Fibroblast of the aortic adventitia (primary cell): ENCODE measurements at places on chromosomes 7 and 10.

DNA sequence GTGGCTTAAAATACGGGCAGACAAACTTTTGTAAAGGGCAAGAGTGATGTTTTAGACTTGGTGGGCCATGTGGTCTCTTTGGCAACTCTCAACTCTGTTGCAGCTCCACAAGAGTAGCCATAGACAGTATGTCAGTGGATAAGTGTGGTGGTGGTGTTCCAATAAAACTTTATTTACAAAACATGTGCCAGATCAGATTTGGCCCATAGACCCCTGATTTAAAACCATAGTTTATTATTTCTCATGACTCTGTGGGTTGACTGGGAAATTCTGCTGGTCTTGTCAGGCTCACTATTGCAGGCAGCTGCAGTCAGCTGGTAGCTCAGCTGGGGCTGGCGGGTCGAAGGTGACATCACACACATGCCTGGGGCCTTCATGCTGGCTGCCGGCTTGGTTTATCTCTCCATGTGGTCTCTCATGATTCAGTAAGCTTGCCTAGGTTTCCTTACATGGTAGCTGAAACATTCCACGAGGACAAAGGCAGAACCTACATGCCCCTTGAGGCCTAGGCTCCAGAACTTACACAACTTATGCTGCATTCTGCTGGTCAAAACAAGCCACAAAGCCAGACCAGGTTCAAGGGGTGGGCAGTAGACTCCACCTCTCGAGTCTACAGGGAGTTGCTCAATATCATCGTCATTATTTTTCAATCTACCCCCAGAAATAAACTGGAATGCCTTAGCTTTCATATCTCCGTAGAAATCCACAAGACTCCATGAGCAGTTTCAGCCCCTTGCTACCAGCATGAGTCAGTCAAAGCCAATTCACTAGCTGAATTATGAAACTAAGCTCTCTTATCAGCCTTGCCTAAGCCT, 245.7 kb downstream of the WDR11 start:
- no peak for DNase-seq

GRCh38 chr7:135300913-135301765, 67.5 kb downstream of the STRA8 start:
- DNase-seq, result peak; percentile 49

DNA sequence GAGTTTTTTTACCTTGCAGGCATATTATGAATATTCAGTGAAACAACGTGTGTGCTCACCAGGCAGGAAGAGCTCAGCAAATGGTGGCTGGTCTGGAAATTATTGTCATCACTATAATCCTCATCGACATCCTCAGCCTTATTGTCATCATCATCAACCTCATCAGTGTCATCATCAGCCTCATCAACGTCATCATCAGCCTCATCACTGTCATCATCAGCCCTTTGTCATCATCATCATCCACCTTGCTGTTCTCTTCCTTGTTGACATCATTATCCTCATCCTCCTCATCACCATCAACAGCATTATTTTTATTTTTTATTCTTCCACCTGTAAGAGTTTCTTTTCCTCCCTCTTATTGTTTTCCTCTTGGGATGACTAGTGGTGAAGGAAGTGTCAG, 142.3 kb upstream of the GPR26 start:
- no peak for DNase-seq

DNA sequence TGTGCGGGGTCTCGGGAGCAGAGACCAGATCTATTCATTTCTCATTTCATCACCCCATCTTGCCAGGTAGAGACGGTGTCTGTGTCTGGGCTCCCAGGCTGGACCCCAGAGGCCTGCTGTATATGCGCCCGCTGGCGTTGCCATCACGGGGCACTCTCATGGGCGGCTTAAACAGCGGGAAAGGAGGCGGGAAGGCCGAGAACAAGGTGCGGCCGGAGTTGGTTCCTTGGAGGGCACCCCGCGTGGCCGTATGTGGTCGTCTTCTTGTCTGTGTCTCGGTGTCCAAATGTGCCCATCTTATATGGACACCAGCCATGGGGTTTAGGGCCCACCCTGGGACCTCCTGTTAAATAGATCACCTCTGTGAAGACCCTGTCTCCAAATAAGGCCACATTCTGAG, 2.1 kb upstream of the CFAP46 start:
- DNase-seq, result no peak

DNA sequence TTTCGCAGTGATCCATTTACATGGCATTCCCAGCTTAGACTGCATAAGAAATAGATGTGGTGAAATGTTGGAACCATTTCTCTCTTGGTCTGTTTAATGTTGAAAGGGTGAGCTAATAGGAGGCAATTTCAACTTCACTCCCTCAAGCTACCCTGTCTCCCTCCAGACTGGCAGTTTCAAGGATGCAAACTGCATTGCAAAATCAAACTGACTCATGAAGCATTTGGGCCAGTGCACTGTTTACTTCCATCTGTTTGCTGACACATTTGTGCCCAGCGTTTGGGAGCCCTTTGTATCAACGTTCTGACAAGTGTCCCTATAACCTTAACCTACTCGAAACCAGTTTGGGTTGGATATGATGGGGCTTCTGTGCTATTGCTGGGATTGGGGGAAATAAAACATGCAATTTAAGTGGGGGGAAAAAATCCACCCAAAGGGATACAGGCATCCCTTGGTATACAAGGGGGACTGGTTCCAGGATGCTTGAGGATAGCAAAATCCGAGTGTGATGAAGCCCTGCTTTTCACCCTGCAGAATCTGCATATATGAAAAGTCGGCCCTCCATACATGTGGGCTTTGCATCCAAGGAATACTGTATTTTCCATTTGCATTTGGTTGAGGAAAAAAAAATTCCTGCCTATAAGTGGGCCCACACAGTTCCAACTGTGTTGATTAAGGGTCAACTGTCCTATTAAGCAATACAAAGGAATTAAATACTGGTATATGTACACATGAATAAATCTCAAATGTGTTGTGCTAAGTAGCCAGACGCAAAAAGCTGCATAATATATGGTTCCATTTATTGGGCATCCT, 15.6 kb downstream of the RHEB start:
- peak; percentile 94 for DNase-seq

GRCh38 chr10:71963351-71964097, 671 bp upstream of the CHST3 start:
- DNase-seq, result peak; percentile 61

DNA sequence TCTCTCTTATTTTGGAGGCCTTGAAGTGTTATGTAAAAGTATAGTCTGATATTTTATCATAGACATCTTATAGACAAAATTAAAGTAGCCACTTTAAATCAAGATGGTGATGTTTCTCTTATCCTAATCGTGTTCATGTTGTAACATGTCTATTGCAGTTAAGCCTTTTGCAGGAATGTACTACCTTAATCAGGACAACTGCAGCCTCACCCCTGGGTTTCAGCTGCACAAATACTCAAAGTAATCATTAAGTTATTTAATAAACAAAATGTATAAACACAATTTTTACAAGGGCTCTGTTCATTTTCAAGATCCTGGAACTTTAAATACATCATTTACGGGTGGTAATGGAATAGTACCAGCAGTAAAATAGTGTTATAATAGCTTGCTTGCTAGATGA, 14.4 kb upstream of the KIF5B start:
- DNase-seq, result no peak

DNA sequence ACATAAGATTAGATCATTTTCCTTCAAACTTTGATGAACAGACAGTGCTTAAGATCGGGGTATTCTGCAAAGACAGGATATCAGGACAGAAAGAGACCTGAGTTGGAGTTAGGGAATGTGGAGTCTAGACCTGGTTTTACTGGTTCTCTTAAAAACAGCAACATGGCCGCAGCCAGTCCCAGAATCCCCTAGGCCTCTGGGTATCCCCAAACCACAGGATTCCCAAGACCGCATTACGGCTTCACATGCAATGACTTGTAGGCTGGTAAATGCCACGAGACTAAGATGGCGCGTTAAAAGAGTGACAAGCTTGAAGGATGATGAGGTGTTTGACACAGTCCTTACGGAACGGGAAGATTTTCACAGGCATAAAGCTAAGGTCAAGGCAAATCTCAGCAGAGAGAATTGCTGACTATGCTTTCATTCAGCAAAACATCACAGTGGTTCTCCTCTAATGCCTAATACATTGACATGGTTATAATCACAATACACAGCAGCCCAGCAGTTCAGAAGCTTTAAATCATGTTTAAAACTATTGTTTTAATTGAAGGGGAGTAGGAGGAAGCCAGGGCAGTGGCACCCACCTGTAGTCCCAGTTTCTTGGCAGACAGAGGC, 32.9 kb downstream of the MPP7 start:
- no peak for DNase-seq

GRCh38 chr7:133860628-133861335, 266.4 kb upstream of the LRGUK start:
- no peak for DNase-seq

GRCh38 chr7:13743226-13743625, 246.2 kb downstream of the ETV1 start:
- DNase-seq, result peak; percentile 69

GRCh38 chr7:44802418-44803025, 6.0 kb downstream of the PPIA start:
- DNase-seq, result no peak

GRCh38 chr7:44076101-44076895, 6.0 kb downstream of the POLM start:
- no peak for DNase-seq

- DNase-seq, result peak; percentile 13
Measured at GRCh38 chr10:117684672-117685211, 142.2 kb downstream of the EMX2 start.

DNA sequence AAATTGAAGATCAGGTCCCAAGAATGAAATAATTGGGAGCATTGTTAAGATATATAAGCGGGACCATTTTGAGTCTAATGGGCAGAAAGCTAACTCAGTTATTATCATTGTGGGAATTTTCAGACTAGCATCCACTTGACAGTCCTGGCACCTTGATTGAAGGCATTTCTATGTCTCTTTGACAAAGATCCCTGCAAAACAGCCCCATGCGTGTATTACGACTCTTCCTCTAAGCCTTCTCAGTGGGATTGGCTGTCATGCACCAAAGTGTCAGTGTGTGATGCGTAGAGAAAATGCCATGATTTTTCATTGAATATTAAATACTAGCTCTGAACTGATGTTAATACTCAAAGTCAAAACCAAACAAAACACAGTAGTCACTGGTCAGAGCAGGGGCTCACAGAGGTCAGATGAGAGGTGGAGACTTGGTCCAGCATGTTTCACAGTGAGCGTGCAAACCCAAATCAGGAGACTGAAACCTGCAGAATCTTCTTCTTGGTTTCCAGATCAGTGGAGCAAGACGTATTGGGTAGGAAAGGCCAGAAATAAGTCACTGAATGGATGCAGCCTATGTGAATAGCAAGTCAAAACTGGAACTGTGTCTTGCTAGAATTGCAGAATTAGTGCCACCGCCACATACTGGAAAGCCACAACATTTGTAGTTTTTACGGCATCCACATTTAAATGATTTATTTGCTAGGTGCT, 303.6 kb upstream of the AKR1E2 start:
- DNase-seq, result no peak

GRCh38 chr7:127189886-127190285, 62.9 kb downstream of the GRM8 start:
- DNase-seq, result no peak

DNA sequence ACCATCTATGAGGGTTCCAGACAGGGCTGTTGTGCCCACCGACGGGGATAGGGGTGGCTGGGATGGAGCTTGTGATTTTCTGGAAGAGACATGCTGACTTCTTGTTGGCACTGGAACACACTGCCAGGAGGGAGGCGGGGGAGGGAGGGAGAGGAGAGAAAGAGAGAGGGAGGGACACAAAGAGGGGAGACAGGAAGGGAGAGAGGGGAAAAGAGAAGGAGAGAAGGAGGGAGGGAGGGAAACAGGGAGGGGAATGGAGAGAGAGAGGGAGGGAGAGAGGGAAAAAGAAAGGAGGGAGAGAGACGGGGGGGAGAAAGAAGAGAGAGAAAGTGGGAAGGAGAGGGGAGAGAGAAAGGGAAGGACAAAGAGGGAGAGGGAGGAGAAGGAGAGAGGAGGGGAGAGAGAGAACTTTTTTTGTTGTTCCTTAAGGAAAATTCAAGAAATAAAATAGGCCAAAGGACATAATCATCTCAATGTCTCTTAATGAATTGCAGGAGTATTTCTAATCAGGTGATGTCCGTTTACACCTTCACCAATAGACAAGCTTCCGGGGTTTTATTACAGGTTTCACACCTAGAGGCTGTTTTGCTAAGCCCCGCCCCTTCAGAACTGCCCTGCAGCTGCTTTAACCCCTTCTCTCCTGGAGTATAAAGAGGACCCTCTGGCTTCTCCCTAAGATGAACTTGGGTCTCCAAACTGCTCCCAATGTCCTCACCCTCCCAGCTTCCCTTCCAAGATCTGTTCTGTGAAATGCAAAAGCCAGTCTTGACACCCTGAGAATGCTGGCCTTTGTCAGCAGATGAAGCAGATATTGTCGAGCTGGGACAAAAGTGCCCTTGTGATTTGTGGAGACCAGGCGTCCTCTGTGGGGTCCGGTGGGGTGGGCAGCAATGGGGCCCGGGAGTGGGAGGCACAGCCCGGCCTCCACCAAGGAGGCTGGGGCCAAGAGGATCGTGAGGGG, 82.0 kb upstream of the GTF2IRD1 start:
- DNase-seq, result no peak

GRCh38 chr10:113183573-113183972, 233.5 kb downstream of the TCF7L2 start:
- DNase-seq, result no peak

DNA sequence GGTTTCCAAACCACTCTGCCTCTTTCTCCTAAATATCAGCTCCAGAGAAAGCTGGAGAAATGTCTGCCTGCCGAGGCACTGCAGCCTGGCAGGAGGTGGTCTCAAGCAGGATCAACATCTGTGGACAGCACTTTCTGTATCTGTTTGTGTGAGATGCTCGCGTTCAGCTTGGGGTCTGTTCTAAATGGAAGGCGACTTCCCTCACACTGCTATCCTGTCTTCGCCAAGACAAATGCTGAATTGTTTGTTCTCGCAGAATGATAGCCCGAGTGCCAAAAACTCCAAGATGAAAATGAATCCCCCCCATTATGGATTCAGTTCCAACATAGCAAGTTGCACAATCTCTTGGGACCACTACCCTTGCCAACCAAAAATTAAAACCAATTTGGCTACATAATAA, 72.2 kb upstream of the PALS2 start:
- no peak for DNase-seq

DNA sequence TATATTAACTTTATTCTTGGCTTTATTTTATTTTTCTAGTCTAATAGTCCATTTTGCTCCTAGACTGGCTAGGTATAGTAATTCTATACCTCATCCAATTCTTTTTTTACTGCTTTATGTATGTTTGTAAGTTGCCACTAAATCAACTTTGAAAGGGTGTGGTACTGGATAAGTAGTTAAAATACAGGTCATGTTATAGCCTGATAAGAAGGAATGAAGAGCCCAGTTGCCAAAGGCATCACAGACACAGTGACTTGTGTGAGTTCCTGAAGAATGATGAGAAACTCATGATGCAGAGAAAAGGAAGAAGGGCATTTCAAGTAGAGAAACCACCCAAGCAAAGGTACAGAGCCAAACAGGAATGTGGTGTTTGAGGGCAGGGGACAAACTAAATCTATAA, 27.3 kb downstream of the NAPEPLD start:
- DNase-seq, result no peak

GRCh38 chr7:2724453-2725177, 36.6 kb downstream of the AMZ1 start:
- DNase-seq, result no peak

- peak; percentile 82 for DNase-seq
Measured at GRCh38 chr7:77550586-77550985, 13.5 kb downstream of the PTPN12 start.
